Stromal cell of bone marrow (primary cell): ENCODE measurements at places on chromosomes 2 and 18.
A peak's percentile ranks its signal among the peaks of the same experiment; 100 is the strongest.

DNA sequence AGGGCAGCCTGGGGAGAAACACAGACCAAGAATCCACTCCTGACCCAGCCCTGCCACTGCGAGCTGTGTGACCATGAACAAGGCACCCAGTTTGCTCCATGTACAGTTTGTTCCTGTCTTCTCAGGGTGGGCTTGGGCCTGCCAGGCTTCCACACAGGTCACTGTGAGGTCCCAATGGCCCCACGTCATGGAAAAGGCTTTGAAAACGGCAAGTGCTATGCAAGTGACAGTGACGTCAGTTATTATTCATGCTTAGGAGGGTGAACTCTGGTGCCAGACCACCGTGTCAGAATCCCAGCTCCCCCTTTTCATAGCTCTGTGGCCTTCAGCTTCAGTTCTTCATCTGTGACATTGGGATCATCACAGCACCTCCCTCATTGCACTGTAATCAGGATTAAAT, 87.1 kb downstream of the TNS1 start:
- DNase-seq = no peak

DNA sequence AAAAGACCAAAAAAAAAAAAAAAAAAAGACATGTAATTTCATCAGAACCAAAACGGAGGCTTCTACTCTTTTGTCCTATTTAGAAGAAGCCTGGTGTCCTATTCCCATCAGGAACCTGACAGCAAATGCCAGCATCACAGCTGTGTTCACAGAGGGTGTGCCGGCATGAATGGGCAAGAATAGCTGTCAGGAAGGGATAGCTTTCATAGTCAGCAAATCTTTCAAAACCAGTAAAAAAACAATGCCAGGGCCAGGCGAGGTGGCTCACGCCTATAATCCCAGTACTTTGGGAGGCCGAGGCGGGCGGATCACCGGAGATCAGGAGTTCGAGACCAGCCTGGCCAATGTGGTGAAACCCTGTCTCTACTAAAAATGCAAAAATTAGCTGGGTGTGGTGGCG, 231.8 kb upstream of the PXDN start:
- no peak for DNase-seq

- DNase-seq = peak; percentile 13
These were observed 9.4 kb upstream of the IL1RL1 start for GRCh38 chr2:102301867-102302362.

DNA sequence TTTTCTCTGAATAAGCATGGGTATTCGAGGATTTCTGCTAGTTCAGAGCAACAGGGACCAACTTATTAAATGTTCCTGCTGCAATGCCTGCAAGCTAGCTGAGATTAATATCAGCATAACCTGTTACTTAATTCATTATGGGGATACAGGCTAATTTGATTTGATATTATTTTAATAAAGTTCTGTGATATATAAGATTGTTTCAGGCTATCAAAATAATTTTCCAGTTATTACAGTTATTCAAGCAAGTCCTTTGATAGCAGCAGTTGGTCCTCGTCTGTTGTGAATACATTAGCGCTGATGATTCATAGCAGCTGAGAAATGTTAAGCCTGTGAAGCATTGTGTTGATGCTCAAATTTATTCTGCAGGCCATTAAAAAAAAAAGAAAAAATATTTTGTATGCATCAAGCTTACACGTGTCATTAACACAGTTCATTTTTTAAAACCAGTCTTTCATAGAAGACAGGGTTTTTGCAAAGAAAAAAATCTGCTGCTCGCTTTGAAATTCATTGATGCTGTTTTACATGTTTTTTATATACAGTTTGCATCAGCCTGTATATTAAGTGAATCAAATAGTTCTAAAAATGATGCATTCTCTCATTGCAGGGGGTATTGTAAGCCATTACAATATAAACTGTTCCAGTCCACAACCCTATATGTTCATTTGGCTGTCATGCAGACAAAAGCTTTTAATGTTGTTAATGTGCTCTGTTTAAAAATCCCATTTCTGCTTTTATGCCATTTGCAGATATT, 482.5 kb downstream of the BCL11A start:
- no peak for DNase-seq

DNA sequence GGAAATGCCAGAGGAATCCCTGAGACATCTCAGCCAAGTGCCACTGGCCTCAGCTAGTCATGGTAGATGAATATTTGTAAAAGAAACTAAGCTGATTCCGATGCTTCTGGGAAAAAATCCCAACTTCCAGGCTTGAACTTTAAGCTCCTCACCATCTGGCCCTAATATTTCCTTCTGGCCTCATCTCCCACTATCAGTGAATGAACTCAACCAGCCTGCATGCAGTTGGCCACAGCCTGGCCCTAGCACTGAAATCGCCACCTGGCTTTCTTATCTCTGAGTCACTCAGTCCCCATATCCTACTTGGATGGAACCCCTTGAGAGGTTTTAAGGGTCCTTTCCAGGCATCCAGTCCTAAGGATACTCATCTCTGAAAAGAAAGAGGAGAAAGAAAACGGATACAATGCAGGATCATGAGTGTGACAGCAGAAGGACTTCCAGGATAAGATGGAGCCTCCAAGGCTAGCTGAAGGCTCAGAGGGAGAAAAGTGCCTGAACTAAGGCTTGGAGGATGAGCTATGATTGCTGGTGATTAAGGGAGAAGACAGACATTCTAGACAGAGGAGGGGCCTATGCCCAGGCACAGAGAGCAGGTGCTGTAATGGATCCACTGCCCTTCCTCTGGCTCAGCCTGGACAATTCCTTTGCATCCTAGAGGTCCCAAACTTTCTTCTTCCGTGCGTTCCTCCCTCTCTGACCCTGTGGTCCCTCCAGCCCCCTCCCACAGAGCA, 141.5 kb upstream of the MYCN start:
- no peak for DNase-seq

- DNase-seq = no peak
These were observed 17.8 kb upstream of the SULT1C2 start for GRCh38 chr2:108270768-108271506.

GRCh38 chr2:190794790-190795189, 85.8 kb upstream of the GLS start:
- DNase-seq = no peak

DNA sequence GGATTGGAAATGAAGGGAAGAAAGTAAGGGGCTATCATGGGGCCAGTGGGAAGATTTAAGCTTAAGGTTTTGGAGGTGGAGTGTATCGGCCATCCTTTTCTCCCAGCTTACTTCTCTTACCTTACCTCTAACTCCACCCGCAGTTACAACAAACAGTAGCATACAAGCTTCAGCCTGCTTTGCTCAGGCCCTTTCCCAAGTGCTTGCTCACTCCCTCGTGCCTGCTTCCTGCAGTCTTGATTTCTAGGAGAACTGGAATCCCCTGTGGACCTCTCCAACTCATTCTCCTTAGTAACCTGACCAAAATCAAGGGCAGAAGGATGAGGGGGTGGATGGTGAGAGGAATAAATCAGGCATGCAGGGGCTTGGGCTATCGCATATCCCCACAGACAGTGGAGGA, 5.8 kb upstream of the LYG2 start:
- DNase-seq = peak; percentile 1

DNA sequence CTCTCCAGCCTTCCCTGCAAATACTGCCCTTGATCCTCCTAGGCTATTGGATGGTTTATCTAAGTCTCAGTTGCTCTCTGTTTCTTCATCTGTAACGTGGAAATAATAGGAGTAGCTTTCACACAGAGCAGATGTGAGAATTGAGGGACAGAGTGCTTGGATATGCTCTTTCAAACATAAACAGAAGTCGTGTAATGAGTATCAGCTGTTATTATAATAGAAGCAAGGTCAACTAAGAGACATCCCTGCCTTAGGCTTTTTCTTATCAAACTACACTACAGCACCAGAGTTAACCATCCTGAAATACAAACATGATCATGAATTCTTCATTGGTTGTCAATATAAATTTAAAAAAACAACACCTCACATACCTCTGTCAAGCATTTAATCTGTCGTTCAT, 138.2 kb downstream of the DOK6 start:
- DNase-seq = no peak

- DNase-seq = no peak
These were observed 198.9 kb upstream of the GULP1 start for GRCh38 chr2:188092734-188093133.

GRCh38 chr2:79882548-79882947, 369.7 kb downstream of the CTNNA2 start:
- DNase-seq = no peak

DNA sequence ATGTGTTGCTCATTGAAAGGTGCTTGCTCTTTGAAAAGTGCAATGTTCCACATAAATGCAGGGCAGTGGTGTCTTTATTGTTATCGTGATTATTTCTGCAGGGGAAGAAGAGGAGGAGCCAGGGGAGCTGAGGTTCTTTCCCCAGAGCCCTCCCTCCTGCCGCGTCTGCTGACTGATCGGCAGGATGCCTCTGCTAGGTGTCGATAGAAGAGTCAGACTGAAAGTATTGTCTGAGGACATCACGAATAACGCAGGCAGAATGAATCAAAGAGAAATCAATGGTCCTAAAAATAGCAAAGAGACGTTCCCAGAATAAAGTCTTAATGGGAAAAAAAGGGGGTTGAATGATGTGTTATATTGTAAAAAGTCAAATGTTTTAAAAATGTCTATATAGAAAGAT, 47.4 kb upstream of the SIX3 start:
- no peak for DNase-seq

DNA sequence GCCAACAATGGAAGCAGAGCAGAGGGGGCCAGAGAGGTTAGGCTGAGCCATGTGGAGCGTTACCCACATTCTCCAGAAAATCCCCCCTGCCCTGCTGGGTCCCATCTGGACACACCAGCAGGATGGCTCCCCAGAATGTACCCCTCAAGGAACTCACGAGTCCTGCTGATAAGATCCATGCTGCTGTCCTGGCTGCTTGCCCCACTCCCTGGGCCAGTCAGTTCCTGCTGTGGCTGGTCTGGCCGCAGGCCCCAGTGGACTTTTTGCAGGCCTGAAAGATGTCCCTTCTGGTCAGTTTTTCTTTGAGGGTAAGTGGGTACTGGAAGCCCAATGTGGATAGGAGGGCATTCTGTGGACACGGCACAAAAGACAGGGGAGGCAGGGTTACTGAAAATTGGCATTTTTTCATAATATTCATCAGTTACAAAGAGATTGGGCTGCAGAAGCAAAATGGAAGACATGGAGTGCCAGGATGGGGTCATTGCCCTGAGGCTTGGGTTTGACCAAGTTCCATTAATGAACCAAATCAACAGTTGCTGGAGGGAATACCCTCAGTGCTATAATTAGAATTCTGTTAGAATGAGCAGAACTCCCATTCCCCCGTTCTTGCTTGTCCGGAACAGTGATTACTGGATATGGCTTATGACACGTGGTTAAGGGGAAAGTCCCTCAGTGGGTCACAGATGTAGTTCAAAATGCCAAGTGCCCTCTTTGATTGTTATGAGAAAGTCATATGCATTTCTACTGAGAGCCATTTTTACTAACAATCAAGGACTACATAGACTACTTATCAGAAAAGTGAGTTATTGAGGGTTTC, 38.7 kb downstream of the SLC4A5 start:
- no peak for DNase-seq

GRCh38 chr2:29607038-29607420, 314.4 kb downstream of the ALK start:
- DNase-seq = no peak

GRCh38 chr18:76450452-76451395, 44.3 kb downstream of the ZNF516 start:
- peak; percentile 53 for DNase-seq

DNA sequence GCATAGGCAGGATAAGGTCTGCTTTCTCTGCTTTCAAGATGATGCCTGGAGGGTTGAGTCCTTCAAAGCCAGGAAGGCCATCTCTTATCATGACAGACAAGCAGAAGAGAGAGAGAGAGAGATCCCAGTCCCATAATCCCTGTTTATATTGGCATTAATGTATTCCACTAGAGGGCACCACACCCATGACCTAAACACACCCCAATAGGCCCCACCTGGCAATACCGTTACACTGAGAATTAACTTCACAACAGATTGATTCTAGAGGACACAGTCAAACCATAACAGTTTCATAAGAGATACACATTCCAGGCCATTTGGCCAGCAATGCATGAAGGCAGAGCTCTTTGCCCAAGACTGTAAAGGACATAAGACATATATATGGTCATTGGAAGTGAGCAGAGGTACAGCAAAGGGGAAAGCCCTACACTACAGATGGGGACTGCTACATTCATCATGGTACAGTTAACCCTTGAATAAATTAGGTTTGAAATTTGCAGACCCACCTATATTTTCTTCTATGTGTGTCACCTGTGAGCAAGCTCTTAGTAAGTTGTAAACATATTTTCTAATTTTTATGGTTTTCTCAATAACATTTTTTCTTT, 1516.1 kb downstream of the RPIA start:
- DNase-seq = no peak

DNA sequence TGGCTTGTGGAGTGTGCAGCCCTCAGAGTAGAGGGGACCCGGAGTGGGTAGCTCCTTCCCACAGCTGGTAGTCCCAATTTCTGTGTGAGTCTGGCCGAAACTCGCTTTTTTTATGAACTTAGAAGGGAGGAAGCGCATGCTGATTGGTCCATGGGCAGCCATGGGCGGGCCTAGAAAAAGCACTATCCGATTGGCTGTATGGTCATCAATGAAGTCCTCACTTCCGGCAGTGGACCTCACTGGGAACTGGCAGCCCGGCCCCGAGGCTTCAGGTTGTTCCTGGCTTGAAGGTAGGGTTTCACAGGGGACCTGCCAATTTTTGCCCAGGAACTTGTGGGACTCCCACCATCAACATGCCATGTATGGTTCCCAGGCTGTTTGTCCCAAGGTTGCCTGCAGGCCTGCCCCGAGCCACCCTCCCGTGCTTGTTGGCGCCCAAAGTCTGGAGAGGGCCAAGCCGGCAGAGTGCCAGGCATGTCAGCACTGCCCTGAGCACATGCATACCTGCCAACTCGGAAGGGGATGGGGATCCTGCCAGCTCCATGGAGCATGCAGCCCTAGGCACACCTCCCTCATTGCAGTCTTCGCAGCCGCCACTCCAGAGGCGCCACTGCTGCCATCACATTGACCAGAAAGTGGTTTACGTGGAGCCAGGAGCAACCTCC, 98.5 kb downstream of the ATP9B start:
- DNase-seq = no peak

DNA sequence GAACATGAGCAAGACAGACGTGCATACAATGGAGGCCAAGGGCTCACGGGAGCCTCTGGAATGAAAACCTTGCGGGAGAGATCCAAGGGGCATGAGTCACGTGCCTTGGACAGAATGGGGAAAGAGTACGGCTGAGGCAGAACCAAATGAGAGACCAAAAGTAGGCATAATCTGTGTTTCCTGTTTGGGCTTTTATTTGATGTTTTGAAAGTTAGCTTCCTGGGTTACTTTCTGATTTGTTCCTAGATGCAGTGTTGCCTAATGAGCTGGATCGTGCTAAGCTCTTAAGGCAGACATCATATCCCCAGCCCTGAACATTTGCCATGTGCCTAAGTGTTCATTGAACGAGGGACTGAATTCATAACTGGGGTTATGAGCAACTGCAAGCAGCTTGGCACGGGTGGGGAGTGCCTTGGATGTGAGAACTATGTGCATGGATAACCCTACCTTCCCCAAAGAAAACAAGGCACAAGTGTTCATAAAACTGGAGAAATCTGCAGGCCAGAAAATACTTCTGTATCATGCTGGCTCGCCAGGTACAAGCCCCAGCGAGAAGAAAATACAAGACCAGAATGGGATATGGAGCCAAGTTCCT, 60.3 kb upstream of the RPL31 start:
- DNase-seq = no peak
